Stimulated activated CD4-positive, alpha-beta T cell treated with anti-CD3 and anti-CD28 coated beads, TNF-alpha, amount 100 ng/mL, for 48 hours (primary cell): ENCODE measurements at places on chromosomes 4 and X.

- DNase-seq = no peak
Observed at GRCh38 chrX:149074398-149074797, 430.7 kb downstream of the IDS start.

DNA sequence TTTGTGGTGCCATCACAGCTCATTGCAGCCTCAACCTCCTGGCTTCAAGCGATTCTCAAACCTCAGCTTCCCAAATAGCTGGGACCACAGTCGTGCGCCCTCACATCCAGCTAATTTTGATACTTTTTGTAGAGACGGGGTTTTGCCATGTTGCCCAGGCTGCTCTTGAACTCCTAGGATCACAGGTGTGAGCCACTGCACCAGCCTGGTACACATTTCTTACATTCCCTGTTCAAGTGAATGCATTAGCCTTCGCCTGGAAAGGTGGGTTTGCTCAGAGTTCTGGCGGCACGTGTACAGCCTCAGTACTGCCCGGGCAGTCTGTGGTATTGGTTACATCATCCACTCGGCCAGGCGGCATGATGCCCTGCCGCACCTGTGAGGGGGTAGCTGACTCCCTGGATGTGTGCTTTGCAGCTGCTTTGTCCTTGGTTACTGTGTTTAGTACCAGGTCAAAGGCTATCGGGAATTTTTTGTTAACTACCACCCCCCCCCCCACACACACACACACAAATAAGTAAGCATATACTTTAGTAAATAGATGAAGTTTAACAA is 57.1 kb downstream of the TNIP2 start:
- no peak for DNase-seq

GRCh38 chr4:79820427-79820826 is 252.6 kb downstream of the ANTXR2 start:
- no peak for DNase-seq

DNA sequence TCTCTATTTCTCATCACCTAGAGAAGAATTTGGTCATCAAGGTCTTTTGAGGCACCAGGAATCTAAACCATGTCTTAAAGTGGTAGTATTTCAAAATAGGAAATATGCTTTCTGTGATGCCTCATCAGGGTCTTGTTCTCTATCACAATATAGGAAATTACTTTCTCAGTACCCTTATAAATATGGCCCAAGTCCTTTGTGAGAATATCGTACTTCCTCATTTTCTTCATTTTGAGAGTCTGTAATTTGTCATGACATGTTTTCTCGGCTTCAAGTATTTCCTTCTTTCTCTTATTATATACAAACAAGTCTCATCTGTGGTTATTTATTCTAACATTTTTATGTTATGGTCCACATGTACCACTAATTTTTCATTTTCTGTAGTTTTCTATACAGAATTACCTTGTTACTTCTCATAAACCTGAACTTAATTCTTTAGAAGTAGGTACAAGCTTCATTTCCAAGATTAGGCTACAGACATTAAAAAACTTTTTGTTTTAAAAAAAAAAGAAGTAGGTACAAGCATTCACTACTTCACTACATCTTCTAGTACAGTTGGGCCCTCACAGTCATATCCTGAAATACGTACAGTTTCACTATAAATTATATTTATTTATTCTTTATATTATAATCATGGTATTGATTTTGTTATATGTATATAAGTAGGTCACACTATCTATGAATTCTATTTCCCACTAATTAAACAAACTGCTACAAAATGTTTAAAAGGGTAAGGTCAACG is 54.4 kb downstream of the KLHL13 start:
- DNase-seq = no peak

DNA sequence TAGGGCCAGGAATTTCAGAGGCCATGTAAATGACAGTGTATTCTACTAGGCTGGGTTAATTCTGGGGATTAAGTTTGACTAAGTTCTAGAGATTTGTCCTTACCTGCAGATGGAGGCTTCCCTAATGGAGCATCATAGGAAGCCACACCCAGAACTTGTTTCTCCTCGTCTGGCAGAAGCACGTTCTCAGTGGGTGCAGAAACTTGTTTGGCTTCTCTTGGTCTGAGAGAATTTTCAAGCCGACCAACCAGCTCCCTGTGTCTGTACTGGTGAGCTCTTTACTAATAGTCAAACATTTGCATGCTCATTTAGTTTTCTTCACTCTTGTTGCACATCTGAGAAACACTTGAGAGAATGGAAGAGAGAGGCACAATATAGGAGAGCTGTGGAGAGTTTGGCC is 907 bp upstream of the ATP10D start:
- no peak for DNase-seq
